Peyer's patch (tissue), 4 donors: ENCODE measurements at places on chromosomes 5 and 9. TPM values are rescaled to one million over a fixed set of nuclear protein-coding genes. Genes with fewer than 3 reads are reported as not detected.

DNA sequence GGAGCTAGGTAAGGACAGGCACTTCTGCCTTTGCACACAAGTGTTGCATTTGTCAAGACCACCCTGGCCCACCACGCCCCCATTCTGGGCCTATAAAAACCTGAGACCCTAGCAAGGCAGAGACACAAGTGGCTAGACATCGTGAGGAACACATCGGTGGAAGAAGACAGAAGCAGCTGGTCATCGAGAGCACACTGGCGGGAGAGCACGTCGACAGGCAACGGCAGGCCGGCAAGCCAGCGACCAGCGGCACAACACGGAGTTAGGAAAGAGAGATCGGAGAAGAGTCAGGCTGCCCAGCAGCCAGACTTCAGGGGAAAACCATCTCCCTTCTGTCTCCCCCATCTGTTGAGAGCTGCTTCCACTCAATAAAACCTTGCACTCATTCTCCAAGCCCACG, 76.1 kb downstream of the HRH2 start:
- DNase-seq: no peak

DNA sequence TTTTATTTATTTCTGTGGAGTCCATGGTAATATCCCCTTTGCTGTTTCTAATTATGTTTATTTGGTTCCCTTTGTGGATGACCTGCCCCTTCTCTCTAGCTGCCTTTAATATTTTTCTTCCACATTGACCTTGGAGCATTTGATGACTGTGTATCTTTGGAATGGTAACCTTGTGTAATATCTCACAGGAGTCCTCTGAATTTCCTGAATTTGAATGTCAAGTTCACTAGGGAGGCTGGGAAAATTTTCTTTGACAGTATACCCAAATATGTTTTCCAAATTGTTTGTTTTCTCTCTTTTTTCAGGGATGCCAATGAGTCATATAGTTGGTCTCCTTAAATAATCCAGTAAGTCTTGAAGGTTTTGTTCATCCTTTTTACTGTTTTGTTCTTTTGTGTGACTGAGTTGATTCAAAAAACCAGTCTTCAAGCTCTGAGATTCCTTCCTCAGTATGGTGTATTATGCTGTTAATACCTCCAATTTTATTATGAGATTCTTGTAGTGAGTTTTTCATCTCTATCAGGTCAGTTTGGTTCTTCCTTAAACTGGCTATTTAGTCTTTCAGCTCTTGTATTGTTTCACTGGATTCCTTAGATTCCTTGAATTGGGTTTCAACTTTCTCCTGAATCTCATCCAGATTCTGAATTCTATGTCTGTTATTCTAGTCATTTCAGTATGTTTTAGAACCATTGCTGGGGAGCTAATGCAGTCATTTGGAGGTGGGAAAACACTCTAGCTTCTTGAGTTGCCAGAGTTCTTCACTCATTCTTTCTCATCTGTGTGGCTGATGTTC, 349.0 kb upstream of the TARS1 start:
- no peak for DNase-seq

DNA sequence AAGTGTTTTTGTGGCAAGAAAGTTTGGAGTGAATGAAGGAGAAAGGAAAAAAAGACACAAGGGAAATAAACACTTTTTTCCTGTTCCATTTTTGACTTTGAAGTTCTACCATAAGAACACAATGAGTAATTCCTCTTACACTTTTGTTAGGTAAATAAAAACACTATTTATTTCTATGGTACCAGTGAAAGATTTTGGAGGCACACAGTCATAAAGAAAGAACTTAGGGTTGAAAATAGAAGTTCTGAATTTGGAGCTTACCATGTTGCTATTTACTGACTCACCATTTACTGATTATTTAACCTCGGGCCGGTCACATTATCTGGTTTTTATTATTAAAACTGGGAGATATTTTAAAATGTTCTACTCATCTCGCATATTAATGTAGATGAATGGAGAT, 367.8 kb downstream of the TLE1 start:
- no peak for DNase-seq

DNA sequence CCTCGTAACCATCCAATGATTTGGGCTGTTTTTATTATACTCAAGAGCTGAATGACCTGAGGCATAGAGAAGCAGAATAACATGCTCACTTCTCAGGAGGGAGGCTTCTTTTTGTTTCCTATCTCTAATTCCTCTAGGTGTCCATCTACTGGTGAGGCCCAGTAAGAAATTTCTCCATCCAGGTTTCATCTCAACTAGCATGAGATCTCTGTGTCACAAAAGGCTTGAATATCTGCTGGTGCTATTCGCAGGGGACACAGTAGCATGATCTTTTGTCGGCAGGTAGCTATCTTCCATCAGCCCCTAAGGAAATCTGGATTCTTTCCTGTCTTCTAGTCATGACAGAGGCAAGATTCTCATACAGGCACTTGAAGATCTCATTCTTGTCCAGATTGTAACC, 8.9 kb downstream of the IFNE start:
- no peak for DNase-seq

DNA sequence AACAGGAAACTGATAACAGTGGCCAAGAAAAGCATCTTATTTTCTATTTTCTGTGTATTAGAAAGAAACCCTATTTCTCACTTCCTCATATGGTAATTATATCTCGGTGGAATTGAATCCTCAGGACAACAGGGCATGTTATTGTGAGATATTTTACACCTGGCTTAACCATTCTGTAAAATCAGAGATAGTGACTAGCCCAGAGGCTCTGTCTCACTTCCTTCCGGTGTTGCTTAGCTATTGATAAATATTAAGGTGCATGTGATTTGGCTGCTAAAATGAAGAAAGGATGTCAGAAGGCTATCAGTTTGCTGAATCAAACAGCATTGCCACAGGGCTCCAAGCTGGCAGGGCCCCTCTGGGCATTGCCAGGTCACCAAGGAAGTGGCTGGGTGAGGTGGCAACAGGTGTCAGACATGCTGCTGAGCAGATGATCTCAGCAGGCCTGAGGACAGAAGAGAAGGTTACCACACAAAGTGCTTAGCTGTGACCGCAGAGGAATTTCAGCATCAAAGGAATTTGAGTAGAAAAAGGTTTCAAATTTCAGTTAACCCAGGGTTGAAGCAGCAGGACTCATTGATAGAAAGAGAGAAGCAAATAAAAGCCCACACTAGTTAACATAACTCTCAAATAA, 330.7 kb downstream of the PDE4D start:
- DNase-seq: peak; percentile 73

DNA sequence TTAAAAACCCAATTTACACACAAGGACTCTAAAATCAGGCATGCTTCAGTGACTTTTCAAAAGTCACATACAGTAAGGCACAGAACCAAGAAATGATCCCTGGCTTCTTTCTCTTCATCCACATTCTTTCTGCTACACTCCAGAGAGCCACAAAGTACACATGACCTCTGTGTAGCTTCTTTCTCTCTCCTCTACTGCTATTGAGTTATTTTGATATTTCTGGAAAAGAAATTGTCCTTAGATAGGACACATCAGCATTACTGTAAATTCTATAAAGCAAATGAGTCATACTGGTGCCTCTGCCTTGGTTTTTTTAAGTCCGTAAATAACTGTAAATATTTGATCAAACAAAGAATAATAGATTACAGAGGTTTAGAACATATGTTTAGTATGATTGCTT, 96.3 kb downstream of the KIAA0825 start:
- no peak for DNase-seq

DNA sequence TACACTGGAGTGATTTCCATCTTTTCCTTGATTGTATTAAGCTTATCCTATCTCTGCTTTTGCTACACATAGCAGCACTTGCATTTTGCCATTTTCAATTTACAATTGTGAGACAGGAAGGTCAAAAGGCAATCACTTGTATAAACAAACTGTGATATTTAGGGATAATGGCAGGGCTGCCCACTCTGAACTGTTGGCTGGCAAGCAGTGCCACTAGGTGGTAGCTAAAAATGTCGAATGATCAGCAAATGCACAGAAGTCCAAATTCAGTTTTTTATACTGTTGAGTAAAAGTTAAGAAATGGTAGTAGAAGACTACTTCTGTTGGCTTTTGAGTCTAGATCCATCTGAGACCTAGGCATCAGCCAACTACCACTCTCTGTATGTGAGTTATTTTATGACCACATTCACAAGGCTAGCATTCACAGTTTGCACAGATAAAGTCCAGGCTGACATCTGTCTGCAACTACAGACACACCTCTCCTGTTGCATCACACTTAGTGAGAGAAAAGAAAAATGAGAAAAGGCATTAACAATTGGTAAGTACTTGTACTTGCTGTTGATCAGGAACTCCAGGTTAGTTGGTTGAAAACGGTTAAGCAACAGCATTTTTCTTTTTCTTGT, 108.8 kb upstream of the ASTN2 start:
- no peak for DNase-seq

DNA sequence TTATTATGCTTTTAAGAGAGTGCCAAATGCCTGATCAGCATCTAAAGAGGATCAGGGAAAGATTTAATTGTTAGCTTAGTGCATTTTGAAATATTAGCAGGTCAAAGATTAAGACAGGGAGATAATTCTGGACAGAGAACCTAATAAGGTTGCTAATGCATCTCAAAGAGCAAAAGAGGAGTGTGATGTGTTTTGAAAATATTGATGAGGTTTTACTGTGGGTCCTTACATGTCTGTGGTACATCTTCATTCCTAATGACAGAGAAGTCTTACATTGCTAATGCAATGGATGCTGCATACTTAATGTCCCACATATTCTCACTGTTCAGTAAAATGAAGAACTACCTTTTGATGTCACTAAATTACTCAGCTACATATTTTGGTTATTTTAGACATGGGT, 154.1 kb downstream of the TAF11L14 start:
- no peak for DNase-seq

GRCh38 chr5:93454896-93455295, 126.1 kb downstream of the NR2F1-AS1 start:
- no peak for DNase-seq

GRCh38 chr9:75071530-75072122, 16.3 kb downstream of the NMRK1 start:
- peak; percentile 93 for DNase-seq

- no peak for DNase-seq
Measured at GRCh38 chr9:129934780-129935179, 99.5 kb downstream of the USP20 start.

- no peak for DNase-seq
Measured at GRCh38 chr9:12760758-12761157, 14.1 kb upstream of the LURAP1L start.

DNA sequence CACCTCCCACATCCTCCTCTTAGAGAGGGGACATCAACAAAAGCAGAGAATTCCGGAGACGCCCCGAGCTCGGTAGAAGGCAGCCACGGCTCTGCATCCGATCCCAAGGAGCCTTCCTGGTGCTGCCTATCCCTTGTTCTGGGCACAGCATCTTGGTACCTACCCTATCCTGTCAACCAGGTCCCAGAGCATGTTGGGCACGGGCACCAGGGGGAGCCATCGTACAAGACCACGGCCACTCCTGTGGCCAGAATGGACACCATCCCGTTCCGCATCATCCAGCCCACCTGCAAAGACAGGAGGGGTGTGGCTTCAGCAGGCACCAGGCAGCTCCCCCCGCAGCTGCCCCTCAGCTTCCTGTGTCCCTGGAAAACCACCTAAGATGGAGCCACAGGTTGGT, 62.7 kb upstream of the ZNF354A start:
- DNase-seq: no peak

DNA sequence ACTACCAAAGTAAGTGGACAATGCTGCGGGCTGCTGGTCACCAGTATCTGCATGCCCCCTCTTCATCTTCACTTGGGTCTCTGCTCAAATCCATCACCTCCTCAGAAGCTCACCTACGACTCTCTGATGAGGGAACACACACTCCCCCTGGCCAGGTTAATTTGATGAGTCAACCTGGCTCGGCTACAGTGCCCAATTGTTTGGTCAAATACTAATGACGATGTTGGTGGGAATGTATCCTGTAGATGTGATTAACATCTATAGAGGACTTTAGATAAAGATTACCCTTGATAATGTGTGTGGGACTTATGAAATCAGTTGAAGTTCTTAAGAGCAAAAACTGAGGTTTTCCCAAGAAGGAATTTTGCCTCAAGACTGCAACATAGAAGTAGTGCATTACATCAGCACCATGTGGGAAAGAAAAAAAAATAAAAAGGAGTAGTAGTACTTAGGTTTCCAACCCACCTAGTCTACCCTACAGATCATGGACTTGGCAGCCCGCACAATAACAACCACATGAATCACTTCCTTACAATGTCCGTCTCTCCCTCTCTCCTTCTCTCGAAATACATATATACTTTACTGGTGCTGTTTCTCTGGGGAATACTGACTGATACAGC, 467.3 kb downstream of the DNAH5 start:
- no peak for DNase-seq

- no peak for DNase-seq
Measured at GRCh38 chr5:3351581-3352442, 243.8 kb upstream of the IRX1 start.

GRCh38 chr9:16668734-16669295, 201.7 kb downstream of the BNC2 start:
- no peak for DNase-seq

DNA sequence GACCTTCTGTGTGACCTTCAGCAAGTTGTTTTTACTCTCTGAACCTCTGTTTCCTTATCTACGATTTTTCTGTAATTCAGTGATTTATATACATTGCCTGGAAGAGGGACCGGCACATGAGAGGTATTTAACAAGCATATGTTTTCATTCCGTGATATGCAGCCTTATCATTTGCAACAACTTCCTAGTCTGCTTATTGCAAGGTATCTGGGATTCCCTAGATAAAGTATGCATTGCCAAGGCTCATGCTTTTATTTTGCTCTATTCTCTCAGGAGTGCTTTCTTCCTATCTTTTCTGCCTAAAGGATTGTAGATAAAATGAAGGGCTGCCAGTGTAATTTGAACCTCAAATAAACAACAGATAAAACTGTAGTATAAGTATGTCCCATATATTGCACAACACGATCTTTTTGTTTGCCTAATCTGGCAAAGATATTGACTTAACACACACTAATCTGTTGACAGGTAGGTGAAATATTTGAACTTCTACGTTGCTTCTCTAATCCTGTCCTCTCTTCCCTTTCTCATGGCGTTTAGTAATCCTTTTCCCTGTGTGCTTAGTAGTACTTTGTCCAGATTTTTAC, 377.2 kb upstream of the TNC start:
- no peak for DNase-seq

DNA sequence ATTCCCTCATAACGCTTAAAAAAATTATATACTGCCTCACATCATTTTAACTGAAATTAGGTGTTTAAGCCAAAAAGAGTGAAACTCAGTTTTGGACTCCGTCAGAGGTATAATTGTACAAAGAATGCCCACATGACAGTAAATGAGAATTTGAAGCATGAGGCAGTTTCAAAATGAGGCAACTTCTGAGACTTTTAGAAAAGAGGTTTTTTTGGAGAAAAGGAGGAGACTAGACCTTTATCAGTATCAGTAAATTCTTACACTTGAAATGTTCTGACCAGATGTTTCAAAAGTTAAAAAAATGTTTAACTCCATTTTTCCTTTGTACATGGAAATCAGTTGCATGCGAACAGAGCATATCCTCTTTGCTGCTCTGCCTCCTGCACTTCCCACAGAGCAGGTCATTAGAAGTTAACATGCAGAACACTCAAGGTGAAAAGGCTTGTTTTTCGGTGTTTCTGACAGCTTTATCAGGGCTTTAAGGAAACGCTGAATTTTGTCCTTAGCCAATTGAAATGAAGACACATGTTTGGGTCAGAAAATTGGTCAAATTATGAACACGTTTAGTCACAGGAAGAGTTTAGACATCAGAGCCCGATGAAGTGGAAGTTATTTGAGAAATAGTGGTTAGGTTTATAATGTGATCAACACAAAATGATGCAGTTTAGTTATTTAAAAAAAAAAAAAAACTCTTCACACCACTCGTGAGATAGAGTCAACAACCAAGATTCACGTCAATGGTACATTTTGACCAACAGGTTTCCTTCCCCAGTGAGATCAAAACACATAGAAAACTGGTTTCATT, 59.5 kb downstream of the PIK3R1 start:
- DNase-seq: no peak

CFAP157 gene
- total RNA-seq: 0.27 TPM

GMCL2 gene
- not detected for total RNA-seq

MARVELD2 gene
- 43.3 TPM for total RNA-seq
